GM23248 (cell line): ENCODE measurements at places on chromosomes 5 and 9.
A peak's percentile ranks its signal among the peaks of the same experiment; 100 is the strongest.

- DNase-seq = no peak
- H3K36me3 ChIP-seq = no peaks in the 10 kb centered on the region
- H3K4me3 ChIP-seq = no peak overlapping the region
- peaks cover 52% of the 10 kb centered on the region for H3K27me3 ChIP-seq
Observed at GRCh38 chr5:170599756-170600155, 95.9 kb downstream of the KCNIP1 start.

DNA sequence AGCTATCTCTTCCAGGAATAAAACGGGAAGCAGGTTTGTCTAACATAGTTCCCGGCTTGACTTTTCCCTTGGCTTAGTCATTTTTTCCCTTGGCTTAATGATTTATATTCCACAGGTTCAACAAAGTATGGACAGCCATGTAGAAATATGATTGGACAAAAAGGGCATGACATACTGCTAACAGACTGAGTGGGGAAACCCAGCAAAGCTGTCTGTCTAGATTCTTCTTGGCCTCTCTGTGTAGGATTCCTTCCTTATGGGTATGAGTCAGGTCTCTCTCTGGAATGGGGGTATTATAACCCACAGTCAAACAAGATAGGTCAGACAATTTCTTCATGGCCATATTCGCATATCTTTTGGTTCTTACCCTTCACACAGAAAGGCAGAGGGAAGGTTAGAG, 5.7 kb upstream of the MTAP start:
- no peak overlapping the region for H3K27ac ChIP-seq
- H3K36me3 ChIP-seq = no peaks in the 10 kb centered on the region
- DNase-seq = peak; percentile 21

DNA sequence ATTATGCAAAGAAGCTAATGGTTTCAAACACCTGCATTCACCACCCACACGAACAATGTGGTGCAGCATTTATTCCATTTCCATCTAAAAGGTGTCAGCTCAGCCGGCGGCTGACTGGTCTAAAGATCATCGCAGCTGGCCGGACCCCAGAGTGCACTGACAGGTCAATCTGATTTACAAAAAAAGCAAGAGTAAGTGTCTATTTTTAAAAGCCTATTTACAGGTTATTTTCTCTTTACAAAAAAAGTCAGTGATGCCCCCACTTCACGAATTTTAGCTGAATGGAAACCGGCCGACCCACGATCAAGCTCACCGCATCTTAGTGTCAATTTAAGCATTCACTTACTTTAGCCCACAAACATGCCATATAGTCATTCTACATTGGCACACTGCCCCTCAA, 58.3 kb downstream of the SEMA4D start:
- peaks cover 3% of the 10 kb centered on the region; the same call in 1 of the 2 replicates for H3K27me3 ChIP-seq
- DNase-seq = no peak
- H3K4me3 ChIP-seq = no peak overlapping the region
- H3K36me3 ChIP-seq = no peaks in the 10 kb centered on the region
- H3K4me1 ChIP-seq = no peaks in the 10 kb centered on the region
- H3K27ac ChIP-seq = no peak overlapping the region

DNA sequence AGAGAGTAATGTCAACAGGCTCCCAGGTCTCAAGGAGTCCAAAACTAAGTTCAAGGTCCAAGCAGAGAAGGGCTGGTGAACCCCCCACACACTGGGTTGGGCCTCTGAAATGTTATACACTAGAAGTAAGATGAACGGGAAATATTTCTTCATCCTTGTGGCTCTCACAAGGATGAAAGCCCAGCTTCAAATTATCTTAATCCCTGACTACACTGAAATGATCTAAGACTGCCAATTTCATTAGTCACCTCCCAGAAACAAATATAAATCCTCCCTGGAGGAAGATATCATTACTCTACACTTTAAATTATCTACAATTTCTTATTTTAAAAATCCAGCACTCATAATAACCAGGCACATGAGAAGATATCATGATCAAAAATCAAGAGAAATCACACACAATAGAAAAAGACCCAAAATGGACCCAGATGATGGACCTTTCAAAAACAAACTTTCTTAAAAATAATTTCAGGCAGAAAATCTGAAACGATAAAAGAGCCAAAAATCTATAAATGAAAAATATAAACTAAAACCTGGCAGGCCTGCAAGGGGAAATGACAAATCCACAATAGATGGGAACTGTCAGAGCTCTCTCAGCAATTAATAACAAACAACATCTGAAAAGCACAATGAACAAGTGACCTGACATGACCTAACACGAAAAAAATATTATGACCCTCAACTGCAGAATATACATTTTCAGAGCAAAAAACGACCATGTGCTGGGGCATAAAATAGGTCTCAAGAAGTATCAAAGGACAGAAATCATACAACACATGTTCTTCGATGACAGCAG, 117.4 kb downstream of the GPR21 start:
- peak; percentile 22 for DNase-seq
- no peaks in the 10 kb centered on the region for H3K27me3 ChIP-seq
- H3K36me3 ChIP-seq = no peaks in the 10 kb centered on the region
- H3K4me1 ChIP-seq = no peaks in the 10 kb centered on the region
- H3K27ac ChIP-seq = no peak overlapping the region

DNA sequence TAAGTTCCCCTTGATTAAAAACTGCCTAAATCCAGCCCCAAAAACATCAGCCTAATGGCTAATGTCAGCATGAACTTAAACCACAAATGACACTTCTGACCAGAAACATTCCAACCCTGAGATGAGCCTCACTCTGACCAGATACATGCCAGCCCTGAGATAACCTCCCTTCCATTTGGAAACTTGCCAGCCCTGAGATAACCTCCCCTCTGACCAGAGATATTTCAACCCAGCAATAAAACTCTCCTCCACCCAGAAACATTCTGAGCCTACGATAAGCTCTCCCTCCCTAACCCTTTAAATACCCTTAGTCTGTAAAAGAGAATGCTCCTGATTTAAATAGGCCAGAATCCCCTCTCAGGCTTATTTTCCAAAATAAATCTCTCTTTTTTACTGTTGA, 1035.7 kb upstream of the NUDT12 start:
- no peaks in the 10 kb centered on the region for H3K27me3 ChIP-seq
- no peak overlapping the region for H3K4me3 ChIP-seq
- no peak for DNase-seq
- no peaks in the 10 kb centered on the region for H3K36me3 ChIP-seq
- no peaks in the 10 kb centered on the region for H3K4me1 ChIP-seq

GRCh38 chr9:112705768-112706427, 12.0 kb downstream of the INIP start:
- DNase-seq = peak; percentile 13
- no peaks in the 10 kb centered on the region for H3K36me3 ChIP-seq
- H3K27ac ChIP-seq = no peak overlapping the region

GRCh38 chr5:38519476-38519875, 37.0 kb downstream of the LIFR start:
- no peaks in the 10 kb centered on the region for H3K36me3 ChIP-seq
- no peaks in the 10 kb centered on the region for H3K4me1 ChIP-seq
- DNase-seq = no peak
- no peaks in the 10 kb centered on the region for H3K27me3 ChIP-seq
- H3K27ac ChIP-seq = no peak overlapping the region
- H3K4me3 ChIP-seq = no peak overlapping the region

DNA sequence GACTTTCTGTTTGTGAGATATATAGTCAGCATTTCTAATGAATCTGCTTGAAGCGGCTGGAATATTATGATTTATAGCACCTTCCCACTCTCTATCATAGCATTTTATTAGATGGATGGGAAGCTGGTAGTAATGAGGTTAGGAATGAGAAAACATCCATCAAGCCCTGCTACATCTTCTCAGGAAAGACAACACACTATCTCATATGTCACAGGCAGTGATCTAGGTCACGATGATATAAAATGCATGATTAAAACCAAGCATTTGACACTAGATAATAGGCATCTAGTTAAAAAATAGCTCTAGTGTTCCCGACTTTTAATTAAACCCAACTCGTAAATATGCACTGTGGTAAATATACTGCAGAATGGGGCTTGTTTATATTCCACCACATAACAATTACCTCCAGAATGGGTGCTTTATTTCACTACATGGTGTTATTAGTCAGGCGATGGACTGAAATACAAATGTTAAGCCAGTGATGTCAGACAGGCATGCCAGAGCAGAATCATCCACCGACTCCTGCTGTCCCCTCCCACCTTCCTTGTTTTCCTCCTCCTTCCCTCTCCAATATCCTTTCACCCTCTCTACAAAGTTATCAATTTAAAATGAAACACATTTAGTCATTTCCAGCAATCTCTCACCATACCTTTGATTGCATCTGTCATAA, 286.8 kb downstream of the SPATA31D1 start:
- H3K36me3 ChIP-seq = no peaks in the 10 kb centered on the region
- no peak overlapping the region for H3K27ac ChIP-seq
- peaks cover 36% of the 10 kb centered on the region for H3K4me1 ChIP-seq

DNA sequence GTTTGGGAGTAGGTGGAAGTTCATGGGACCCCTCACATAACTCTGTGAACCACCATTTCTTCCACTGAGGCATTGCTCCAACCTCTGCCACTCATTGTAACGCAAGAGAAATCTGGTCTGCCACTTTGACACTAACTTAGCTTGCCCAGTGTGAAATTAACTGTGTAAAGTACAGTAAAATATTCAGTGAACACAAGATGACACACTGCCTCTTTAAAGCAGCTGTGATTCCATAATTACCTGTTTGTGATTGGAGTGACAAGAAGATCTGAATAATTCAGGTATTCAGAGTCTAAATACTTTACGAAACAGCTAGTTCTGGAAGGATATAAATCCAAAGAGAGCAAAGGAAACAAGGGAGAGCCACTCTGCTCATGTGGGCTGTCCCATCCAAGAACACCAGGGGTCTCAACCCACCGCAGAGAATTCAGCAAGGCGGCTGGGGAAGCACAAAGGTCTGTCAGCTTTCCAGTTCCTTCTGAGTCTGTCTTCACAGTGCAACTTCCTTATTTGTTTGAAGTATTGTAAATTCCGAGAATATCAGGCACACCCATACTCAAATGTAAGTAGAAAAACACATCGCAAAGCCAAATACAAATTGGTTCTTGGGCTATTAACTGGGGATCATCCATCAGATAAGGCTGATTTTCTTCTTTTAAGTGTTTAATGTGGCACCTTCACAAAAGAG, 86.9 kb downstream of the GNAQ start:
- H3K27me3 ChIP-seq = no peaks in the 10 kb centered on the region
- no peak for DNase-seq
- peaks cover 15% of the 10 kb centered on the region for H3K4me1 ChIP-seq
- H3K4me3 ChIP-seq = no peak overlapping the region

- H3K36me3 ChIP-seq = no peaks in the 10 kb centered on the region
- DNase-seq = no peak
- peaks cover 7% of the 10 kb centered on the region; the same call in 1 of the 2 replicates for H3K4me1 ChIP-seq
- no peak overlapping the region for H3K4me3 ChIP-seq
- no peaks in the 10 kb centered on the region for H3K27me3 ChIP-seq
- H3K27ac ChIP-seq = no peak overlapping the region
Observed at GRCh38 chr5:158886086-158886485, 213.6 kb downstream of the EBF1 start.

- no peak for DNase-seq
- no peaks in the 10 kb centered on the region for H3K27me3 ChIP-seq
- no peaks in the 10 kb centered on the region for H3K4me1 ChIP-seq
- no peak overlapping the region for H3K4me3 ChIP-seq
- no peaks in the 10 kb centered on the region for H3K36me3 ChIP-seq
Observed at GRCh38 chr5:60369391-60369790, 330.6 kb downstream of the DEPDC1B start.

DNA sequence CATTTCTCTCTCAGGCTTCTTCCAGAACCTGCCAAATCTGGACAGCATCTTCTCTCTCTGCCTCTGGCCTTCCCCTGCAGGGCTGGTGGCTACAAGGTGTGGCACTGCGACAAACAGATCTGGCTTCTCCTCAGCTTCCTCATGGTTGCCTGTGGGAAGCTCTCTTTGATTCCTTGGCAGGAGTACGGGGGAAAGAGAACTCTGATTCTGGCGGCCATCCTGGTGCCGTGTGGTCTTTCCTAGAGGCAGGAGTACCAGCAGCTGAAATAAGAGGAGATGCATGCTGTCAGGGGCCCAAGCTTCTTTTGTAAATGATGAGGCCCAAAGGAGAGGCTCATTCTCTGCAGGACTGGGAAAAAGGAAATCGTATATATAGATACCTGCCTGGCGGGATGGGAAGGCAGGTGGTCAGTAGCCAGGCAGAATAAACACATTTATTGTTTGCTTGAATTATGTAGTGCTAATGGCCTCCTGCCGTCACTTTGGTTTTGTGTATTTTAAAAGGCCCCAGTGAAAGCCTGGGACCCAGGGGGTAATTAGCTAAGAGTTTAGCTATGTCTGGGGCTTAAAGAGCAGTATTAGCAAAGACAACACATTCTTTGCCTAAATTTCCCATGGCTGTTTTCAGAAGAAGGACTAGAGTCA, at the start of gene CER1:
CER1 (minus strand) TSS at position 343 of the 645 bp plus-strand sequence; CDS start at position 282, 61 bp downstream.
- H3K36me3 ChIP-seq = no peaks in the 10 kb centered on the region
- no peak for DNase-seq
- H3K4me3 ChIP-seq = no peak within 1 kb of the TSS
- peaks cover 11% of the 10 kb centered on the region for H3K27me3 ChIP-seq
- H3K4me1 ChIP-seq = no peaks in the 10 kb centered on the region
- H3K27ac ChIP-seq = no peak within 1 kb of the TSS

DNA sequence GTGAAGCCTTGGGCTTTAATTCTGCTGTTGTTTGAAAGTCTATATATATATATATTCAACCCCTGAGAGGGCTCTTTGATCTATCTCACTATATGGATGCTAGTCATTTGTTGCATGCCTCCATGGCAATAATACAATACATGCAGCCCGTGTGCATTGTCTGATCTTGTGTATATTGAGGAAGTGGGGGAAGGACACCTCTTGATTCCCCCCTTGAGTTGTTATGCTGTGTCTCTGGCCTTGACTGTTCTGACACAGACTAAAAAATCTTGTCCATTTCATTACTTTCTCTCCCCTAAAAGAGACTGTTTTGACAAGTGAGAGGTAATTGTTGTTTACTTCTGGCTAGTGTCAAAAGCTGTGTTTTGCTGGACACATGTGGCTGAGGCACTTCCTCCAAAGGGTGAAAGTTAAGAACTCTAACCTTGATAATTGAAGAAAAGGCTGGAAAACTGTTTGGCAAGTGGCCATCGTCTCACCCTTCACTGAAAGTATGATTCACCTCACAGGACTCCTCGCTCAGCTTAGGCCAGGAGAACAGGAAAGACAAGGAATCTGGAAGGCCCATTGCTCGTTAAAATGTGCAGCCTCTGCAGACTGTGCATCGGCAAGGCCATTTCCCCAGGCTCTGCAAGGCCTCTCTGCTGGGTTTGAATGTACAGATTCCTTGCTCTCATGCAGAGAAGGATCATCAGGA, 304.0 kb downstream of the PRELID2 start:
- H3K4me3 ChIP-seq = no peak overlapping the region
- no peak overlapping the region for H3K27ac ChIP-seq
- peaks cover 11% of the 10 kb centered on the region; the same call in 1 of the 2 replicates for H3K4me1 ChIP-seq

GRCh38 chr5:59327191-59327980, 566.1 kb downstream of the PDE4D start:
- H3K27me3 ChIP-seq = no peaks in the 10 kb centered on the region
- H3K4me1 ChIP-seq = no peaks in the 10 kb centered on the region
- DNase-seq = no peak
- no peak overlapping the region for H3K4me3 ChIP-seq
- H3K36me3 ChIP-seq = no peaks in the 10 kb centered on the region

GRCh38 chr5:1348986-1349245, 4.0 kb upstream of the CLPTM1L start:
- no peak for DNase-seq
- no peak overlapping the region for H3K27ac ChIP-seq
- H3K4me3 ChIP-seq = no peak overlapping the region
- H3K4me1 ChIP-seq = peaks cover 8% of the 10 kb centered on the region
- H3K36me3 ChIP-seq = no peaks in the 10 kb centered on the region
- peaks cover 2% of the 10 kb centered on the region; the same call in 1 of the 2 replicates for H3K27me3 ChIP-seq

GRCh38 chr9:135448663-135449100, 30.9 kb upstream of the PPP1R26 start:
- DNase-seq = peak; percentile 44
- H3K4me1 ChIP-seq = no peaks in the 10 kb centered on the region
- H3K27me3 ChIP-seq = 0 out of 2 replicates have a peak, but pooled peaks cover 4% of the 10 kb centered on the region
- H3K36me3 ChIP-seq = no peaks in the 10 kb centered on the region
- no peak overlapping the region for H3K27ac ChIP-seq
- no peak overlapping the region for H3K4me3 ChIP-seq
